Activated CD8-positive, alpha-beta T cell treated with anti-CD3 and anti-CD28 coated beads, Interleukin-2, amount 10 ng/mL, durations not matched to agents 7 days and 5 days (primary cell): ENCODE measurements at places on chromosomes 1 and 21.

DNA sequence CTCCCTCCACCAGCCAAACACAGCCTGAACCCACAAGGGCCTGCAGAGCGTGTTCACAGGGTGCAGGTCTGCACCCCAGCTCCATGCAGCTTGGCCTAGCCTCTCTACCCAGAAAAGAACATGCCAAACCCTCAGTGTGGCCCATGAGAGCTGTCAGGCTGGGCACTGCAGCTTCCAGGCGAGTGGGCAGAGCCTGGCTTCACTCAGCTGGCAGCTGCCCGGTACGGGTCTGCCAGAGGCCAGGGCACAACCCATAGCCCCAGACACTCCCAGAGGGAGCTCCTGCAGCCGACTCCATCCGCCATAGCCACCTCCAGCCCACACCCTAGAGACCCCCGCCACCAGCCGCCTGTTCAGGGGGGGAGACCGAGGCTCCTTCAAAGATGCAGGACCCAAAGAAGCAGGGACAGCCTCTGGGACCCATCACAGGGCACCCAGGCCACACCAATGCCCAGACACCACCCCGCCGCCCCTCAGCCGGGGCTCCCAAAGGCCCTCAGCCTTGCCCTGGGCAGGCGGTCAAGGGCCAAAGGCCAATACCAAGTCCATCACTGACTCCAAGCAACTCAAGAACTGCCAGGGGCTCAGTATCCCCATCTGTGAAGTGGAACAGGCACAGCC is 42.4 kb downstream of the MEGF6 start:
- no peaks in the 10 kb centered on the region for H3K36me3 ChIP-seq
- DNase-seq = no peak
- H3K27me3 ChIP-seq = no peaks in the 10 kb centered on the region

DNA sequence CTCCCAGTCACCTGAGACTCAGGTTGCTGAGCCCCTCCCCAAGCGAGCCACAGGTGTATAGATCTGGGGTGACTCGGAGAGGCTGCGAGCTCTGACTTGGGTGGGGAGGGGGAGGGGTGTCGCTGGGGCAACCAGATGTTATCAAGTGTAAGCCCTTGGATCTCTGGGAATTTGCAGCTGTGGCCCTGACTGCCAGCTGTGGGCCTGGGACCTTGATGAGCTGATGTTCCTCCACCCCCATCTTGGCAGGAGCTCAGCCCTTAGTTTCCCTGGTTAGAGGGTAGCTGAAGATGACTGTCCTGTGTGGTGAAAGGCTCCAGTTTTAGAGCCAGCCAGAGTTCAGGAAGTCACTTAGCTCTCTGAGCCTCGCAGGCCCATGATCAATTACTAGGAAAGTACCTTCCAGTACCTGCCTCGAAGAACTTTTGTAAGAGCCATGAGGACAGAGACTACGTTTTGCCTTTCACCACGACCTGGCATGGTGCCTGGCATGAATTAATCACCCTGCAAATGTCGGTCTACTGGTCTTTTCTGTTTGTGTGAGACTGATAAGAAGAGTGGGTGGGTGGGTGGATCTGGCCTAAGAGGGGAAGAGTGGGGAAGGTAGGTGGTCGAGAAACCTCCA is 55.8 kb downstream of the YARS1 start:
- H3K36me3 ChIP-seq = no peaks in the 10 kb centered on the region
- H3K4me3 ChIP-seq = no peak overlapping the region
- H3K27ac ChIP-seq = no peak overlapping the region

DNA sequence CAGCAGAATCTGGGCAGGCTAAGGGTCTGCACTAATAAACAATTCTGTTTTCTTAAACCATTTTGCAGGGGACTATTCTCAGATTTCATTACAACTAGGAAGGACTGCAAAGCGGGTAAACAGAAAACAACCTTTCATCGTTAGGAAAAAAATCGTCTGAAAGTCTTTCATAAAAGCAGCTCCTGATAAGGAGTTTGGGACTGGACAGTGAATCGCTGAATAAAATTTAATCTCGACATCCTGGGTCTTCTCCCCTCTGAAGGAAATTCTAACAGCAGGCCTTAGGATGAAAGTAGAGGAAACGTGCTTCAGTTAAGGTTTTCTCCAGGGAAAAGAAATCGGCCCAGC is 471 bp upstream of the MTF2 start:
- peak overlapping the region; percentile 98 for H3K27ac ChIP-seq
- peaks cover 2% of the 10 kb centered on the region for H3K27me3 ChIP-seq
- DNase-seq = no peak
- H3K4me3 ChIP-seq = peak overlapping the region; percentile 97
- peaks cover 35% of the 10 kb centered on the region for H3K4me1 ChIP-seq

DNA sequence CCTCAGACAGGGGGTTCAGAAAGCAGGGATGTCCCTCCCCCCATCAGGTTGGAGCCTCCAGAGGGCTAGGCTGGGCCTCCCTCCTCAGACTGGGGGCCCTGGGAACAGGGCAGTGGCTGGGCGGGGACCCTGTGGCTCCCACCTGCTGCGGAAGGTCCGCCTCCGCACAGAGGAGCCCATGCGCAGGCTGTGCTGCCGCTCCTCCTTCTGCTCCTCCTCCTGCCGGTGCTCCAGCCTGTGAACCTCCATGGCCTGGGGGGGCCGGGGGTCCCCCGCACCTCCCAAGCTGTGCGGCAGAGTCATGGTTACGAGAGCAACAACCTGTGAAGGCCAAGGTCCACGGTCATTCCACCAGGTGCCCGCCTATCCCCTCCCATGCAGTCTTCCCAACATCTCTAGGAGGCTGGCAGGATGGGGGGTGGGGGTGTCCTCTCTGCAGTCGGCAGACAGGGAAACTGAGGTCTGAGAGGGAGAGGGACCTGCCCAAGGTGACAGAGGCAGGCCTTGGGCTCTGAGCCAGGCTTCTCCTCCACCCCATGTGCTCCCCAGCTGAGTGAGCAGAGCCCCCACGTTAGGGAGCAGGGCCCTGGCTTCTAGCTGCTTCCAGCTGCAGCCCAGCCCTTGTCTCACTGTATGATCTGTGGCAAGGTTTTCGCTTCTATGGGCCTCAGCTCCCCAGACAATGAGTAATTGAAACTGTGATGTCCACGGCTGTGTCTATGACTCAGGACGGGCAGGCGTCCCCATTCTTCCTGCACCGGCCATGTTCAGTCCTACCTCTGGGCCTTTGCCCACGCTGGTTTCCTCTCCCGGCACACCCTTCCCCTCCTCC is 3.4 kb downstream of the MYOM3 start:
- H3K27me3 ChIP-seq = peaks cover 17% of the 10 kb centered on the region
- no peak for DNase-seq
- H3K4me1 ChIP-seq = peaks cover 7% of the 10 kb centered on the region
- H3K36me3 ChIP-seq = no peaks in the 10 kb centered on the region
- H3K4me3 ChIP-seq = no peak overlapping the region

DNA sequence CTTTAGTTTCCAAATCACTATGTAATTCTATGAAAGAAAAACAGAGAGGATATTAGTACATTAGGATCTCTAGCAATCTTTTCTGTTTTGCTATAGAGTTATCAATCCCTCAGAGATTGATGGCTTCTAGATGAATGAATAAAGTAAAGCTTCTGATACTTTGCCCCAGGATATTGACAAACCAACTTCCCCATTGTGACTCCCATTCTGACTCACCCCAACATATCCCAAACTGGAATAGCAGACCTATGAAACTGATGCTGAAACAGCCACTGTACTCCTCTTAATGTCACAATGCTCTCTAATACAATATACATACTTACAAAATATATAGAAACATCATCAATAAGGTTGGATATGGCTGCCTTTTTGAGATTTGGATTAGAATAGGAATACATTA is 442.1 kb upstream of the NR5A2 start:
- peaks cover 5% of the 10 kb centered on the region for H3K27me3 ChIP-seq
- DNase-seq = no peak
- peaks cover 5% of the 10 kb centered on the region for H3K4me1 ChIP-seq
- H3K27ac ChIP-seq = no peak overlapping the region
- H3K4me3 ChIP-seq = no peak overlapping the region

DNA sequence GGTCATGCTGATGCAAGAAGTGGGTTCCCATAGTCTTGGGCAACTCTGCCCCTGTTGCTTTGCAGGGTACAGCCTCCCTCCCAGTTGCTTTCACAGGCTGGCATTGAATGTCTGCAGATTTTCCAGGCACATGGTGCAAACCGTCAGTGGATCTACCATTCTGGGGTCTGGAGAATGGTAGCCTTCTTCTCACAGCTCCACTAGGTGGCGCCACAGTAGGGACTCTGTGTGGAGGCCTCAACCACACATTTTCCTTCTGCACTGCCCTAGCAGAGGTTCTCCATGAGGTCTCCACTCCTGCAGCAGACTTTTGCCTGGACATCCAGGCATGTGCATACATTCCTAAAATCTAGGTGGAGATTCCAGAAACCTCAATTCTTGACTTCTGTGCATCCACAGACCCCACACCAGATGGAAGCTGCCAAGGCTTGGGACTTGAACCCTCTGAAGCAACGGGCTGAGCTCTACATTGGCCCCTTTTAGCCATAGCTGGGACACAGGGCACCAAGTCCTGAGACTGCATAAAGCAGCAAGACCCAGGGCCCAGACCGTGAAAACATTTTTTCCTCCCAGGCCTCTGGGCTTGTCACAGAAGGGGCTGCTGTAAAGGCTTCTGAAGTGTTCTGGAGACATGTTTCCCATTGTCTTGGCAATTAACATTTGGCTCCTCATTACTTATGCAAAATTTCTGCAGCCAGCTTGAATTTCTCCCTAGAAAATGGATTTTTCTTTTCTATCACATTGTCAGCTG is 466.2 kb upstream of the PBX1 start:
- no peaks in the 10 kb centered on the region for H3K36me3 ChIP-seq
- DNase-seq = peak; percentile 20
- no peak overlapping the region for H3K4me3 ChIP-seq
- no peaks in the 10 kb centered on the region for H3K4me1 ChIP-seq

DNA sequence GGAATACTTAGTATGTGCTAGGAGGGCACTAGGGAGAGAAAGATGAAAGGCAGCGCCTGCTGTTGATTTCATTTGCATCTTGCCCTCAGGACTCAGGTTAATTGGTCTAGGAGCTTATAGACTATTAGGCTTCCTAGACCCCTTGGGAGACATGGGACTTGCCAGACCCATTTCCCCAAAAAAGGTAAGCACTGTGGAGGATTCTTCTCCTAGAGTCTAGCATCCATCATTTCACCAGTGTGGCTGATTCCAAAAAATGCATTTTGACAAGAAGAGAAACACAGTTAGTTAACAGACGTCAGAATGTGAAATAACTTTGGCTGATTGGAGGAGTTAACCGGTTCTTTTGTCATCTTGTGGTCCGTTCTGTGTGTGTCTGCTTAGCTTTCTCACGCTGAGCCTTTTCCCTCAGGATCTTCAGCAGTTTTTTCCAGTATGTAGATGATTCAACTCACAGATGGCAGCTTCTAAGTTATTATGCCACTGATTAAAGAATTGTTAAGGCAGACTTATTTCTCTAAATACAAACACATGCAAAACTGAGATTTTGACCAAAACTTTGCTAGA is 108.8 kb downstream of the KIF26B start:
- H3K4me1 ChIP-seq = no peaks in the 10 kb centered on the region
- no peak overlapping the region for H3K4me3 ChIP-seq
- no peaks in the 10 kb centered on the region for H3K27me3 ChIP-seq
- H3K36me3 ChIP-seq = no peaks in the 10 kb centered on the region
- no peak overlapping the region for H3K27ac ChIP-seq

DNA sequence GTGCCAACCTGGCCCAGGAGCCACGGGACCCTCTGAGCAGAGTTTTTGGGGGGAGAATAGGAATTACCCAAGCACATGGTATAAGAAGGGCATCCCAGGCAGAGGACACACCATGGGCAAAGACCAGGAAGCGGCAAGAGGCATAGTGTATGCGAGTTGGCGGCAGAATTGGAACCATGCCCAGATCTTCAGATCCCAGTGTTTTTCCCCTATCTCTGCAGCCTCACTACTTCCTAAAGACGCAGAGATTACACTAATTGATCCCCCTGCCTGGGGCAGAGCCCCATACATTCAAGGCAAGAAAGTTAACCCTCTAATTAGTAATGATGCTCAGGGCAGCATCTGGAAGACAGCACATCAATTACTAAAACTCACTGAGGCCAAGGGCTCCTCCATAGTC is 48.2 kb downstream of the SYT2 start:
- DNase-seq = no peak
- no peaks in the 10 kb centered on the region for H3K4me1 ChIP-seq
- peaks cover 24% of the 10 kb centered on the region for H3K27me3 ChIP-seq
- no peak overlapping the region for H3K27ac ChIP-seq

DNA sequence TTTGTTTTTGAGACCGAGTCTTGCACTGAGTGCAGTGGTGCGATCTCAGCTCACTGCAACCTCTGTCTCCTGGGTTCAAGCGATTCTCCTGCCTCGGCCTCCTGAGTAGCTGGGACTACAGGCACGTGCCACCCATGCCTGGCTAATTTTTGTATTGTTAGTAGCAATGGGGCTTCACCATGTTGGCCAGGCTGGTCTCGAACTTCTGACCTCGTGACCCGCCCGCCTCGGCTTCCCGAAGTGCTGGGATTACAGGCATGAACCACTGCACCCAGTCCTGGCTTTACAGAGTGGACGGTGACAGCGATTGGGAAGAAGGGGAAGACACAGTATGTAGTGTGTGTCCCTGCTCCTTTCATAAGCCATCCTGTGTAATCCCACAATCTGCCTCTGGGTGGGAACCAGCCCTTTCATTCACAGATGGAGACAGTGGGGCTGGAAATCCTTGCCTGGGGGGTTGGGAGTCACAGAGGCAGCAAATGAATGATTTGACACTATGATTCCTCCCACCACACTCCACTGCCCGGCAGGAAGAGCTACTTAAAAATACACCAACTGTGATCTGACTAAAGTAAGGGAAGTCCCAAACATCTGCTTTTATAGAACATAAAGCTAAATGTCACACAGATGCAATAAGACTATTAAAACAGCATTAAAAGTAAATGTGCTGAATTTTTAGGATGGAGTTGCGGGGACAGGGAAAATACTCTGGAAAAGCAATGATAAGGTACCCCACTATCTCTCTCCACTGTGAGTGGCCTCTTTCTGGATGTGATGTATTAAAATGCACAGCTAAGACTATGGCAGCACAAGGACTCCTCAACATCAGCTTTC is 4.5 kb downstream of the PARP1 start:
- peaks cover 50% of the 10 kb centered on the region for H3K36me3 ChIP-seq
- no peak overlapping the region for H3K4me3 ChIP-seq
- peak overlapping the region; percentile 60 for H3K27ac ChIP-seq
- DNase-seq = no peak
- H3K4me1 ChIP-seq = peaks cover 44% of the 10 kb centered on the region

DNA sequence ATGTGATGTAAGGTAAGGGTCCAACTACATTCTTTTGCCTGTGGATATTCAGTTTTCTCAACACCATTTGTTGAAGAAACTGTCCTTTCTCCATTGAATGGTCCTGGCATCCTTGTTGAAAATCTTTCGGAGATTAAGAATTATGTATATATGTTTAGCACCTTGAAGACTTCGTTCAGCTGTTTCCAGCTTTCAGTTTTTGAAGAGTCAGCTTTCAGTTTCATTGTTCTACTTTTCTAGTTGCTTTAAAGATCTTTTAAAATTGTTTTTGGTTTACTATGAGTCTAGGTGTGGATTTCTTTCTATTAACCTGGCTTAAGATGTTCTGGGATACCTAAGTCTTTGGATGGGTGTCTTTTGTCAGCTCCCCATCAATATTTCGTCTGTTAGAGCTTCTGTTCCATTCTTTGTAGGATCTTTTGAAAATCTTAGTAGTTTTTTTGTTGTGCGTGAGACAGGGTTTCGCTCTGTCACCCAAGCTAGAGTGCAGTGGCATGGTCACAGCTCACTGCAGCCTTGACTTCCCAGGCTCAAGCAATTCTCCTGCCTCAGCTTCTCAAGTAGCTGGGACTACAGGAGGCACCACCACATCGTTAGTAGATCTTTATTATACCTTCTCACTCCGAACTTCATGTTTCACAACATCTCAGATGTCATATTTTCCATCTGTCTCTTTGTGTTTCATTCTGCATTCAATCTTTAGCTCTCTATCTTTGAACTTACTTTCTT is 353.5 kb upstream of the B3GALT2 start:
- H3K36me3 ChIP-seq = peaks cover 29% of the 10 kb centered on the region
- peak; percentile 32 for DNase-seq
- peak overlapping the region; percentile 89 for H3K27ac ChIP-seq
- no peaks in the 10 kb centered on the region for H3K27me3 ChIP-seq
- peaks cover 47% of the 10 kb centered on the region for H3K4me1 ChIP-seq
- peak overlapping the region; percentile 67 for H3K4me3 ChIP-seq
